H9 (cell line): ENCODE measurements at places on chromosomes 6 and 20. TPM values are rescaled to one million over a fixed set of nuclear protein-coding genes. Genes with fewer than 3 reads are reported as not detected.

Gene HEY2
- 5.6 and 6.6 TPM in 2 replicates for total RNA-seq

Gene DEFB129
- total RNA-seq = not detected in 2 replicates

Gene SERINC3
- 39.9 and 41.5 TPM in 2 replicates for total RNA-seq

DNA sequence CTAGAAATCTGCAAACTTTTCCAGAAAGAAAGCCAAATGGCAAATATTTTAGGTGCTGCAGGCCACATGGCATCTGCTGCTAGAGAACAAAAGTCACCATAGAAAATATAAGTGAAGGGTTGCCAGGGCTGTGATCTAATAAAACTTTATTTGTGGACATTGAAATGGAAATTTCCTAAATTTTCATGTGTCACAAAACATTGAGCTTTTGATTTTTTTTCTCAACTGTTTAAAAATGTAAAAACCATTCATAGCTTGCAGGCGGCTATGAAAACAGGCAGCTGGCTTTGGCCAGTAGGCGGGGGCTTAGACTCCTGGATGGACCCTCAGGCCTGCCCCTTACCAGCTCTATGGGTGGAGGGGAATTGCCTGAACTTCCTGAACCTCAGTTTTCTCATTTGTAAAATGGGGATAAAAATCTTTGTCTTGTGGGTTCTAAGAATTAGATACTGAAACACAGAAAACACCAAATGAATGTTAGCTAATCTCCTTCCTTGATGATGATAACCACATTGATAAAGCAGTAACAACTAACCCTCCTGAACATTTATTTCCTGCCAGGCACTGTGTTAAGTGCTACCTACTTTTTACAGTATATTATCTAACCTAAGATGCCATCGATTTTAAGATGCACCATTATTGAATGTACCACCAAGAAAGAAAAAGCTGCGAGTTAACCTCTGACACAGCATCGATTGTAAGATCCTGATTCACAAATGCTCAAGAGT is 85.5 kb downstream of the SLC22A23 start:
- H3K27me3 ChIP-seq = no peaks in the 10 kb centered on the region
- peaks cover 5% of the 10 kb centered on the region; the same call in 1 of the 3 replicates for H3K36me3 ChIP-seq
- H3K4me1 ChIP-seq = no peaks in the 10 kb centered on the region; the same call in 1 of the 2 replicates

GRCh38 chr20:54356801-54357200 is 118.6 kb upstream of the DOK5 start:
- no peaks in the 10 kb centered on the region for H3K27me3 ChIP-seq
- H3K27ac ChIP-seq = no peak overlapping the region
- no peak for DNase-seq

DNA sequence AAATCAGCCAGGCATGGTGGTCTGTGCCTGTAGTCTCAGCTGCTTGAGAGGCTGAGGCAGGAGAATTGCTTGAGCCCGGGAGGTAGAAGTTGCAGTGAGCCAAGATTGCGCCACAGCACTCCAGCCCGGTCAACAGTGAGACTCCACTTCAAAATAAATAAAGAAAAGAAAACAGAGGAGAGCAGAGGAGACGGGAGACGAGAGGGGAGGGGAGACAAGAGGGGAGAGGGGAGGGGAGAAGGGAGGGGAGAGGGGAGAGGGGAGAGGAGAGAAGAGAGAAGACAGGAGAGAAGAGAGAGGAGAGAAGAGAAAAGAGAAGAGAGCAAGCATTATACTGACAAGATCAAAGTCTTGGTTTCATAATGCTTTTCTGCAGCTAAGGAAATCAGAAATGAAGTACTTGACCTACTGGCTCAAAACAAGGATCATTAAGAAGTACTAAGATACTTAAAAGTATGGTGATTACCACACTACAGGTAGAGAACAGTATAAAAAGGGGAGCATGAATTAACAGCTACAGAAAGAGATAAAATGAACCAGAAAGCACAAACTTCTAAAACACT is 30.5 kb downstream of the FAM8A1 start:
- DNase-seq = no peak
- no peak overlapping the region for H3K4me3 ChIP-seq
- H3K36me3 ChIP-seq = peaks cover 78% of the 10 kb centered on the region
- no peak overlapping the region for H3K27ac ChIP-seq
- H3K4me1 ChIP-seq = no peaks in the 10 kb centered on the region; the same call in 1 of the 2 replicates

DNA sequence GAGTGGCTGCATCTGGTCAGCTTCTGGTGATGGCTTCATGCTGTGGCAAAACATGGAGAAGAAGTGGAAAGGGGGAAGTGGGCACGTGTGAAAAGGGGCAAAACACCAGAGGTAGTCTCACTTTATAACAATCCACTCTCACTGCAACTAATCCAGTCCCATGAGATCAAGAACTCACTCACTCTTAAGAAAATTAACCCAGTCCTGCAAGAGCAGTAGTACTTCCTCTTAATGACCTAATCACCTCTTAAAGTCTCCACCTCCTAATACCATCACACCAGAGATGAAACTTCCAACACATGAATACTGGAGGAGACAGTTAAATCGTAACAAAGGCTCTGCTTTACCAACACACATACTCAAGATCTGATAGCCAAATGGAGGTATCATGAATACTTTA is 152.6 kb downstream of the THEMIS start:
- H3K36me3 ChIP-seq = no peaks in the 10 kb centered on the region
- no peak overlapping the region for H3K4me3 ChIP-seq
- no peaks in the 10 kb centered on the region for H3K4me1 ChIP-seq
- H3K27me3 ChIP-seq = no peaks in the 10 kb centered on the region
- no peak for DNase-seq

GRCh38 chr6:105561486-105561885 is 158.6 kb upstream of the PREP start:
- H3K36me3 ChIP-seq = peaks cover 1% of the 10 kb centered on the region; the same call in 1 of the 3 replicates
- no peaks in the 10 kb centered on the region; the same call in 1 of the 2 replicates for H3K4me1 ChIP-seq
- no peak for DNase-seq
- no peak overlapping the region for H3K27ac ChIP-seq
- H3K4me3 ChIP-seq = no peak overlapping the region

GRCh38 chr6:111583986-111584385 is 21.7 kb downstream of the TRAF3IP2 start:
- no peaks in the 10 kb centered on the region for H3K4me1 ChIP-seq
- H3K27ac ChIP-seq = no peak overlapping the region
- H3K4me3 ChIP-seq = no peak overlapping the region
- no peak for DNase-seq
- peaks cover 12% of the 10 kb centered on the region for H3K36me3 ChIP-seq

- no peaks in the 10 kb centered on the region for H3K27me3 ChIP-seq
- no peaks in the 10 kb centered on the region for H3K4me1 ChIP-seq
- H3K36me3 ChIP-seq = no peaks in the 10 kb centered on the region
- DNase-seq = no peak
- H3K4me3 ChIP-seq = no peak overlapping the region
These were observed 450.7 kb upstream of the OPRM1 start for GRCh38 chr6:153588330-153588729.

DNA sequence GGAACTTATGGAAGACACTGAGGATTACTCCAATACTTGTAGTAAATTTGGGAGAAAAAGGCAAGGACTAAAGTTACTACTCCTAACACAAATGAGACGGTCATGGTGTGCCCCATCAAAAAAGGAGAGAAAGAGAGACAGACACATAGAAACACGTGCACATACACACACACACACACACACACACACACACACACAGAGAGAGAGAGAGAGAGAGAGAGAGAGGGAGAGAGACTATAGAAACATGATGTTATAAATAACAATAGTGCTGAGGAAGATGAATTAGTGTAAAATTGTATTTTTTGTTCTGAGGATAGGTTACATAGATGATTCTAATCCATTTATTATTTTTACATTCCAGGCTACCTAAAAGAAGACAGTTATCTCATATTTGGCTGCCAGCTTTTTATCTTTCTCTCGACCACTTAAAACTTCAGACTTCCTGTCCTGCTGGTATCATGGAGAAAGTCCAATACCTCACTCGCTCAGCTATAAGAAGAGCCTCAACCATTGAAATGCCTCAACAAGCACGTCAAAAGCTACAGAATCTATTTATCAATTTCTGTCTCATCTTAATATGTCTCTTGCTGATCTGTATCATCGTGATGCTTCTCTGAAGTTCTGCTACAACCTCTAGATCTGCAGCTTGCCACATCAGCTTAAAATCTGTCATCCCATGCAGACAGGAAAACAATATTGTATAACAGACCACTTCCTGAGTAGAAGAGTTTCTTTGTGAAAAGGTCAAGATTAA is 10.5 kb downstream of the PLN start:
- H3K27ac ChIP-seq = no peak overlapping the region
- no peaks in the 10 kb centered on the region; the same call in 1 of the 2 replicates for H3K27me3 ChIP-seq
- DNase-seq = no peak

DNA sequence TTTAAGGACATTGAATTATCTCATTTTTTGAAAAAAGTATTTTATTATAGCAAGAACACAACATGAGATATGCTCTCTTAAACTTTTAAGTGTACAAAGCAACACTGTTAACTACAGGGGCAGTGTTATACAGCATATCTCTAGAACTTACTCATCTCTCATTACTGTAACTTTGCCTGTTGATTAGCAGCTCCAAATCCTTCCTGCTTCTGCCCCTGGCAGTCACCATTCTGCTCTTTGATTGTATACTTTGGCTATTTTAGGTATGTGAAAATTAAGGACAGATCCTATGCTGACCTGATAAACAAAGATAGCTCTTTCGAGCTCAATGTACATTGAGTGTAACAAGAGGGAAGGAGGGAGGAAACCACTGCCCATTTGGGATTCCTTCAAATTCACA is 1349.8 kb upstream of the GJE1 start:
- no peaks in the 10 kb centered on the region for H3K36me3 ChIP-seq
- DNase-seq = no peak
- H3K27me3 ChIP-seq = no peaks in the 10 kb centered on the region
- H3K4me1 ChIP-seq = no peaks in the 10 kb centered on the region

GRCh38 chr6:51350308-51350904 is 531.7 kb downstream of the TFAP2B start:
- H3K27ac ChIP-seq = no peak overlapping the region
- no peak for DNase-seq
- no peaks in the 10 kb centered on the region for H3K36me3 ChIP-seq
- no peaks in the 10 kb centered on the region for H3K4me1 ChIP-seq
